ENCODE measurements at places on chromosomes 1 and 21.

DNA sequence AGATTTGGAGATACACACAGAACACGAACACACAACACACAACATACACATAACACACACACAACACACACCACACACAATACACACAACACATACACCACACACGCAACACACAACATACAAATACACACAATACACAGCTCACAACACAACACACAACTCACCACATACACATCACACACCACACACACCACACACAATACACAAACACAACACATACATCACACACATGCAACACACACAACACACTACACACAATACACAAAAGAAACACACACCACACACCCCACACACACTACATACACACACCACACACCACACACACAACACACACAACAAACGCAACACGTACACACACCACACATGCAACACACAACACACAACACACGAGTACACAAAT is 29.1 kb upstream of the C1orf174 start:
- DNase-seq = no peak

DNA sequence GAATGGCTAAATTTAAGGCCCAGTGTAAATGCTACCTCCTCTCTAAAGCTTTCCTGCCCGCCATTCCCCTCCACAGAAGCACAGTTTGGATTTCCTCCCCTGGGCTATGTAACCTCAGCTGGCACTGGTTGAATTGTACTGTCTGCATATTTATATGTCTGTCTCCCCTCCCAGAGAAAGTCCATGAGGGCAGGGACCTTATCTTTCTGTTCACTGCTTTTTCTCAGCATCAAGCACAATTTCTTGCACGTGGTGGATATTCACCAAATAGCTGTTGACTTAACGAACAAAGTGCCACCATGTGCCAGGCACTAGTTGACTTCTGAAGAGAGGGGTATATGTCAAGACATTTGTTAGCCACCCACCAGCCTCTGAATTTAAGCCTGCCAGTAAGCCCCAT is 9.5 kb upstream of the PDIK1L start:
- DNase-seq = no peak

DNA sequence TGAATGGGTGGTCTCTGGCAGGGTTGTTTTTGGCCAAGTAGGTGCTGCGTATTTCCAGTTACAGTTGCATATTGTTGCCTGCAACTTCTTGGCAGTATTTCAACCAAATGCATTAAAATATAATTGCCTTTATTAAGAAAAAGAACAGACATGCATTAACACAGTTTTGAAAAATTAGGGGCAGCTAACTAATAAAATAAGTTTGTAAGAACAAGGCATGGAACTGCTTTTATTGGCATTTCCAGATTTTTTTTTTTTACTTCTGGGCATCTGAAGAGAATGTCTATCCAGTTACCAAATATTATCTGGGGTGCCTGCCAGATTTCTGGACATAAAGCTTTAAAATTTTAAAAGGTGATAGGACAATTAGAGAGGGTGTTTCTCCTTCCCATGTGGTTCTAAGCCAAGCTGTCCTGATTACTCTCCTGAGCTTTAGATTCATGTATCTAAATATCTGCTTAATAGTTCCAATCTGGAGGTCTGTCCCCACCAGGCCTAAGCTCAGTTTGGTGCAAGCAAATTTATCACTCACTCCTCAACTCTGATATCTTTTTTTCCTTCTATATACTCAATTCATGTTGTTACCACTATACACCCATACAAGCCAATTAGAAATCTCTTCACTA is 553.3 kb upstream of the USP24 start:
- DNase-seq = no peak

- DNase-seq = no peak
Measured at GRCh38 chr1:37716321-37716720, 24.0 kb downstream of the CDCA8 start.

DNA sequence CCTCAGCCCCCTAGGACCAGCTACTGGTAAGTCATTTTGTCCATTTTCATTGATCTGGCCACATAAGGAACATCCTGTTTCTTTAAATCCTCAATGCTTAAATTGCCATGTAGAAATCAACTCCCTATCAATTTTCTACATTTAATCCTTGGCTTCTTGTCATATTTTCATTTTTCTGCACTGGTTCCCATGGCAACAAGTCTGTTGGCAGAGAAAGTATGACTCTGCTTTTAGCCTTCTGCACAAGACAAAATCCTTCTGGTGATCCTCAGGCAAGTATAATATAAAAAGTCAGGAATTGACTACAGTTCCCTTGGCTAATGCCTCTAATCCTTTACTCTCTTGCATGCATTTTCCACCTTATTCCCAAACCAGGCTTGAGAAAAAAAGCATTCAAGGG is 65.0 kb downstream of the LRRC40 start:
- no peak for DNase-seq

GRCh38 chr1:93715529-93716126 is 34.0 kb upstream of the BCAR3 start:
- no peak for DNase-seq

- no peak for DNase-seq
Measured at GRCh38 chr1:196317535-196318522, 290.4 kb downstream of the KCNT2 start.

DNA sequence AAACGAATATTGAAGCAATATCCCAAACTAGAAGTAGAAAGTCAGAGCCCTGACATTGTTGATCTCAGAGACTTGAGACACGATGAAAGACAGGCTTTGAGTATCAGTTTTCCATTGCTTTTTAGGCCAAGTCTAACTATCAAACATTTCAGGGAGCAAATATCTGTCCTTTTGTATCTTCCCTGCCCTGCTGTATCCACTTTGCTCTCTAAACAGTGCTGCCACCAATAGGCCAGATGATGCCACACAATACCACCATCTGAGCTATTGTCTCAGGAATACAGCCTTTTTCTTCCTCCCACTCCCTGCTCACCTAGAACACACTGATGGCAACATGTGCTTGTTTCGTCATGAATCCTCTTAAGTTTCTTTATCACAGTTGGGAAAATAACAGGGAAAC is 62.6 kb upstream of the SPAG17 start:
- no peak for DNase-seq

DNA sequence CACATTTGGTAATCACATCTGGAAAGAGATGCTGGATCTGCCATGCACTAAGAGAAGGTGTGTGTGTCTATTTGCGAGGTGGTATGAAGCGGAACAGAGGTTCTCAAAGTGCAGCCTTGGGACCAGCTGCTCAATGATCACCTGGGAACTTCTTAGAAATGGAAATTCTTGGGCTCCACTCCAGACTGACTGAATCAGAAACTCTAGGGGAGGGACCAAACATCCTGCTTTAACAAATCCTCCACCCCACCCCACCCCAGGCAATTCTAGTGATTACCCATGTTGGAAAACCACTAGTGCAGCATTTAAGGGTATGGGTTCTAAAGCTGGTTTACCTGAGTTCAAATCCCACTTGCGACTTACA is 143.9 kb upstream of the JUN start:
- DNase-seq = no peak

- no peak for DNase-seq
Measured at GRCh38 chr1:42739753-42740700, at the start of gene CLDN19. Gene CLDN19 (minus strand): TSS chr1:42740236. CDS start chr1:42740063, 173 bp downstream.
